ENCODE measurements at places on chromosomes 2 and 18. TPM values are rescaled to one million over a fixed set of nuclear protein-coding genes. Genes with fewer than 3 reads are reported as not detected.

DNA sequence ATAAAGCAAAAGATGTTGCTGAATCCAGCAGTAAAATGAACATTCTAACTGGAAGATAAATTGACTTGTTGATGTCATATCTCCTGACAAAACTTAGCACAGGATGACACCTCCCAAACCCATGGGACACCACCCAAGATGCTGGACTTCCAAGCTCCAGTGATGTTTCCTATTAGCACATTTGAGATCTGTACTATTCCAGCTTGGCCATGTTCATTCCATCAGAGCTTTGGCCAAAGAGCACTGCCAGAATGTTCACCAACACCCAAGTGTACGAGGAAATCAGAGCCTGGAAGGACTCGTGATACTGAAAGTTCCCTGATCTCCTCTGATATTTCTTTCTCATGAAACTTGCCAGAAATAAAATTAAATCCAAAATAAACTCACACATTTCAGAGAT lies 44.7 kb downstream of the PID1 start:
- H3K27ac ChIP-seq: no peak overlapping the region
- H3K4me1 ChIP-seq: no peaks in the 10 kb centered on the region
- no peak overlapping the region for H3K4me3 ChIP-seq
- H3K36me3 ChIP-seq: no peaks in the 10 kb centered on the region

GRCh38 chr2:25229279-25230197 lies 61.2 kb upstream of the POMC start:
- no peak overlapping the region for H3K27ac ChIP-seq
- DNase-seq: no peak
- H3K4me1 ChIP-seq: no peaks in the 10 kb centered on the region
- no peaks in the 10 kb centered on the region for H3K27me3 ChIP-seq
- H3K36me3 ChIP-seq: no peaks in the 10 kb centered on the region

GRCh38 chr18:42112657-42113420 lies 157.8 kb downstream of the PIK3C3 start:
- no peak for DNase-seq
- H3K36me3 ChIP-seq: no peaks in the 10 kb centered on the region
- no peaks in the 10 kb centered on the region for H3K27me3 ChIP-seq
- no peak overlapping the region for H3K4me3 ChIP-seq
- no peak overlapping the region for H3K27ac ChIP-seq

GRCh38 chr2:182359027-182359989 lies 67.5 kb downstream of the PDE1A start:
- H3K27me3 ChIP-seq: peaks cover 1% of the 10 kb centered on the region
- no peak for DNase-seq
- H3K4me3 ChIP-seq: no peak overlapping the region
- H3K27ac ChIP-seq: no peak overlapping the region

DNA sequence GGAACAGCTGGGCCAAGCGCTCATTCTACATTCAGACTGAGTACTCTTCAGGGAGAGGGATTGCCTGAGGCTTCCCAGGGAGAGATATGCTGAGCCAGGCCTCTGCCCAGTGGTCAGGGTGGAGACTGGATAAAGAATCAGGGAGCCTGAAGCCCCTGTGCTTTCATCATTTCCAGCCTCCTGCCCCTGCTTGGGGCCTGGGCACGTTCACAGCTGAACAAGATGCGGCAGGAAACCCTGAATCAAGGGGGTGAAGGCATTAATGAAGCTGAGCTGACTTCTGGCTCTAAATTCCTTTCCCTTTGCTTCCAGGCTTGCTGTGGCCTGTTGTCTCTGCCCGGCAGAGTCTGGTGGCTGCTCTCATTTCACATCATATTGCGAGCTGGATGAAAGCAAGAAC lies 35.0 kb downstream of the RPL37A start:
- no peak for DNase-seq
- no peak overlapping the region for H3K4me3 ChIP-seq
- H3K27me3 ChIP-seq: no peaks in the 10 kb centered on the region
- H3K36me3 ChIP-seq: no peaks in the 10 kb centered on the region
- H3K4me1 ChIP-seq: no peaks in the 10 kb centered on the region

DNA sequence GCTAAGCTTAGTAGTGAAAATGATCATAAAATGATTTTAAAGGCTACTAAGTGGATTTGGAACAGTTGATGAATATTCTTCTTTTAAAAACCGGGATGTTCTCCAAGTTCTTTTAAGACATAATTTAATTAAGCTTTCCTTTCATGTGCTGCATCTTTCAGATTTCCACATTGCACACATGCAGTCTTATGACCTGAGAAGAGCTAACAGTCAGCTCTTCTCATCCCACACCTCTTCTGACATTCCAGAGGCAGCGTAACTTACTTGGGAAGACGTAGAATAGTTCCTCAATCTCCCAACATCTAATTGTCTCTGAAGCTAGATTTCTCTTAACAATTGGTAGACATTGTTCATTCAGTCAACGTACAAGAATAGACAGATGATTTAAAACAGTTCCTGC lies 181.8 kb downstream of the SP3 start:
- H3K36me3 ChIP-seq: no peaks in the 10 kb centered on the region
- no peak overlapping the region for H3K4me3 ChIP-seq
- DNase-seq: no peak

GRCh38 chr18:9658087-9658641 lies 43.8 kb upstream of the PPP4R1 start:
- DNase-seq: no peak
- H3K4me1 ChIP-seq: no peaks in the 10 kb centered on the region
- no peaks in the 10 kb centered on the region for H3K27me3 ChIP-seq
- H3K36me3 ChIP-seq: no peaks in the 10 kb centered on the region
- H3K27ac ChIP-seq: no peak overlapping the region

DNA sequence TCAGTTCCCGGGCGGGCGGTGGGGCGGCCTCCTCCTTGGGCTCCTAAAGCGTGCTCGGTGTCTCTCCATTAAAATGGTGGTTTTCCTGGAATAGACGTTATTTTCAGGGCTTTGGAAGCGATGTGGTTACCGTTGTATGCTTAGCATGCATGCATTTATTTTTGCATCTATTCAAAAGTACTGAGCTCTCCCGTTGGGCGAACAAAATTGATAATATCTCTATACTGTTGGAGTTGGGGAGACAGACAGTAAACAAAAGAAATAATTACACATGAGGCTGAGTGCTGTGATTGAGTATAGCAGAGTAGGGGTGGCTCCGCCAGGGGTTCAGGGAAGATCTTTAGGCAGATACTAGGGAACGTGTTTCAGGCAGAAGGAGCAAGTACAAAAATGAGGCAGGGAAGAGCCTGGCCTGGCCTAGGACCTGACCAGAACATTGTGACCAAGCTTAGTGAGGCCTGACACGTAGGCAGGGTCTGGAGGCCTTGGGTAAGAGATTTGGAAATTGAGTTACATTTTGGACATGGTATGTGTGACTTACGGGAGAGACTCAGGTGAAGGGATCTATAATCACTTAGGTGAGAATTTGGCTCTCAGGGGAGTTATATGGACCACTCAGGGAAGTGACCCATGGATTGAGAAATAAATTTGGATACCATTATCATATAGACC lies 674 bp downstream of the NCAPH start:
- no peak for DNase-seq
- peak overlapping the region; percentile 53 for H3K27ac ChIP-seq
- no peaks in the 10 kb centered on the region for H3K36me3 ChIP-seq
- H3K4me3 ChIP-seq: peak overlapping the region; percentile 94
- peaks cover 10% of the 10 kb centered on the region for H3K4me1 ChIP-seq
- no peaks in the 10 kb centered on the region for H3K27me3 ChIP-seq

DNA sequence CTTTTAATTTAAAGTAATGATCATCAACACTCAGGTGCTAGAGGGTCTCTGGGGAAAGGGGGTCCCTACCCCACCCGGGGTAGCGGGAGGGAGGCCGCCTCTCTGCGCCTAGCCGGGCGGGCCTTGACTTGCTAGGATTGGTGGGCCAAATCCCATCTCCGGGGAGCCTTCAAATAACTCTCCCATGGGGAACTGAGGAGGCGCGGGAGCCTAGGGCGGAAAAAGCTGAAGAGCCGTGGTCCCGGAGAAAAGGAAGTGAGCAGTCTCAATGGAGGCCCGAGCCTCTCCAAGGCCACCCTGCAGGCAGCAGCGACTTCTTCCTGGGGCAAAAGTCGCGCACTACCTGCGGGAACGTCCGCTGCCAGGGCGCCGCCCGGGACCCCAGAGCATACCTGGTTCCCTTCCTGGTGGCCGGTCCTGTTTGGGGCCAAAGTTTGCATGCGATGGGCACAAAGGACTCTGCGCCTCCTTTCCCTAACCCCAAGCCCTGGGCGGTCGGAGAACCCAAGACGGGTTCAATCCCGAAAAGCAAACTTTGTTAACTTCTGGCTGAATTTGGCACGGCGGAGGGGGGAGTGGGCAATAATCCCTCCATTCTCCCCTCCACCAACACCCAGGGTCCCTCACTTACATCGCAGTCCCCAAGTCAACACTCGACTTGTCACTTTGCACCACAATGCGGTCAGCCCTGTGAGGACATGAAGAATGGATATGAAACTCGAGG lies 13.6 kb downstream of the EN1 start:
- no peak overlapping the region for H3K27ac ChIP-seq
- no peaks in the 10 kb centered on the region for H3K4me1 ChIP-seq
- DNase-seq: no peak
- H3K27me3 ChIP-seq: peaks cover 2% of the 10 kb centered on the region
- H3K36me3 ChIP-seq: no peaks in the 10 kb centered on the region

DNA sequence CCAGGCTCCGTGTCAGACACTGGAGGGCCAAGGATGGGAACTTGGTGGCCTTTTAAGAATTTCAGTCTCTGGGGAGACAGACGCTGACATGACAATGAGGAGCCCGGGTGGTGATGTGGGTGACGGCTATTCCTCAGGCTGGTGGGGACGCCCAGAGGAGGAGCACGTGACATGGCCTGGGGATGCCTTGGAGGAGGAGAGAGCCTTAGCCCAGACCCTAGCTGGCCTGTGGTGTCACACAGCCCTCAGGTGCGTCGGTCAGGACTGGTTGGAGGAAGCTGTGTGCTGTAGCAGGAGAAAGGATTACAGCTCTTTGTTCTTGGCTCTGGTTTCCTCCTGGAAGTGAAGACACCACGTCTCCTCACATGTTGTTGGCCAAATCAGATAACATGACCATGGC lies 40.0 kb upstream of the SCLY start:
- H3K4me3 ChIP-seq: no peak overlapping the region
- H3K4me1 ChIP-seq: no peaks in the 10 kb centered on the region
- H3K27ac ChIP-seq: no peak overlapping the region
- H3K27me3 ChIP-seq: no peaks in the 10 kb centered on the region
- H3K36me3 ChIP-seq: no peaks in the 10 kb centered on the region

- no peak overlapping the region for H3K4me3 ChIP-seq
- H3K27ac ChIP-seq: no peak overlapping the region
- no peaks in the 10 kb centered on the region for H3K27me3 ChIP-seq
- no peaks in the 10 kb centered on the region for H3K4me1 ChIP-seq
- DNase-seq: no peak
- no peaks in the 10 kb centered on the region for H3K36me3 ChIP-seq
Measured at GRCh38 chr2:101508636-101509035, 33.7 kb upstream of the RFX8 start.

GRCh38 chr2:120026890-120027289 lies 14.0 kb downstream of the EPB41L5 start:
- H3K27ac ChIP-seq: no peak overlapping the region
- peaks cover 6% of the 10 kb centered on the region for H3K4me1 ChIP-seq
- H3K4me3 ChIP-seq: no peak overlapping the region
- DNase-seq: no peak
- peaks cover 1% of the 10 kb centered on the region for H3K36me3 ChIP-seq

DNA sequence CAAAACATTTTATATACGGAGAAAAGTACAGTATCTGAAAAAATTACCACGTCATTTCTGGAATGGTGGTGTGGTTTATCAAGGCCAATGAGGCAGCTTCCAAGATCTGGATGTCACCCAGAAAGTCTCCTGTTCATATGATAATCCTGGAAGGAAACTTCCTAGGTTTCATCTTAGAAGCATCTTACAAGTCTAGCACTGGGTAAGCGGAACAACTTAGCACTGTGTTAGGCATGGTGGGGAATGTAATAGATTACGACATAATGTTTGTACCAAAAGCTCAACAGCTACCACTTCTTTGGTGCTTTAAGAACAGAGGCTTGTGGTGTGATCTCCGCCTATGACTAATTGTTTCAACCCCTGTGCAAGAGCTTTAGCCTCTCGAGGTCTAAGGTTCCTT lies 63.1 kb upstream of the LYPD1 start:
- H3K27ac ChIP-seq: no peak overlapping the region
- no peaks in the 10 kb centered on the region for H3K27me3 ChIP-seq
- H3K4me1 ChIP-seq: no peaks in the 10 kb centered on the region

GRCh38 chr2:226308986-226309385 lies 490.6 kb downstream of the IRS1 start:
- H3K4me1 ChIP-seq: 0 out of 2 replicates have a peak, but pooled peaks cover 3% of the 10 kb centered on the region
- H3K27ac ChIP-seq: no peak overlapping the region
- H3K36me3 ChIP-seq: no peaks in the 10 kb centered on the region
- no peak for DNase-seq
- H3K4me3 ChIP-seq: no peak overlapping the region
- H3K27me3 ChIP-seq: no peaks in the 10 kb centered on the region

DNA sequence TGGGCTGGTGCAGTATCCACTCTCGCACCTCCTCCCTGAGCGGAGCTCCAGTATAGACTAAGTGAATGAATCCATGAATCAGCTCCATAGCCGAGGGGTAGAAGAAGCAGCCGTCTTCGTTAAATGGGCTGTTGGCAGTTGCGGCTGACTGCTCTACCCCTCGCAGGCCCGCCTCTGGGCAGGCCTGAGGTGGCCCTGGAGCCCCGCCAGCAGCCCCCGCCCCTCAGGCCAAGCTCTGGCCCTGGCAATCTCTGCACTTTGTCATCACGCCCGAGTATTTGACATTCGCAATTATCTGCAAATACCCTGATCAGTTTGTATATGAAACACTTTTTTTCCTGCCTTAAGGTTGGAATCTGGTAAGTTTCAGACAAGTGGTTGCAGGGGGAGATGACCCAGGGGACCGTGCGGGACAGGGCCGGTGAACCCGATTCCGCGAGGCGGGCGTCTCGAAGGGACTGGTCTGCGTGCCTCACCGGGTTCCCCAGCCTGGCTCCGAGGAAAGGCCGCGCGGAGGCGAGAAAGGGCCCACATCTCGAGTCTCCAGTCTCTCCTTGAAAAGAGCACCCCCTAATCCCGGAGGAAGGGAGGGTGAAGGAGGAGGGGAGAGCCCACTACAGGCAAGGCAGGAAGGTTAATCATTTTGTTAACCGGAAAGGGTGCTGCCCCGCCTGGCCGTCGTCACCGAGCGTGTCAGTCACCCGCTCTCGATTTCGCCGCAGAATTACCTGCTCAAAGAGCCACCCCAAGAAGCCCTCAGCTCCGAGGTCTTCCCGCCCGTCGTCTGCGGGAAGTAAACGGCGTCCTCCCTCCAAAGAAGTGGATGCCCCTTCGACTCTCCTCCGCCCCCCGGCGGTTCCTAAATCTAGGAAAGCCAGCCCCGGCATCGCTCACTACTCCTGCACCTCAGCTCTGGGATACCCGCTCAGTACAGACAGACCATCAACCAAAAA lies 11.1 kb upstream of the SATB2 start:
- DNase-seq: no peak
- H3K27ac ChIP-seq: no peak overlapping the region
- H3K27me3 ChIP-seq: no peaks in the 10 kb centered on the region
- H3K4me3 ChIP-seq: no peak overlapping the region

SERPINB12 gene
- not detected for total RNA-seq

Data from Caco-2 (cell line).